ENCODE measurements at places on chromosomes 3 and 15. TPM values are rescaled to one million over a fixed set of nuclear protein-coding genes. Genes with fewer than 3 reads are reported as not detected.
A peak's percentile ranks its signal among the peaks of the same experiment; 100 is the strongest.

EXD1 gene
- not detected for total RNA-seq

HTR3D gene
- not detected for total RNA-seq

ARMC8 gene
- 21.7 TPM for total RNA-seq

LIPC gene
- not detected for total RNA-seq

GP9 gene
- not detected for total RNA-seq

PAQR5 gene
- total RNA-seq: 25.9 TPM

ZNF80 gene
- not detected for total RNA-seq

- DNase-seq: no peak
These were observed 147.6 kb downstream of the TIGIT start for GRCh38 chr3:114441386-114441785.

- peak; percentile 23 for DNase-seq
These were observed 7.2 kb downstream of the CD276 start for GRCh38 chr15:73691396-73691795.

- DNase-seq: no peak
These were observed 35.9 kb upstream of the MYH15 start for GRCh38 chr3:108546247-108546646.

GRCh38 chr15:67050062-67050461, 15.3 kb upstream of the SMAD3 start:
- DNase-seq: no peak

DNA sequence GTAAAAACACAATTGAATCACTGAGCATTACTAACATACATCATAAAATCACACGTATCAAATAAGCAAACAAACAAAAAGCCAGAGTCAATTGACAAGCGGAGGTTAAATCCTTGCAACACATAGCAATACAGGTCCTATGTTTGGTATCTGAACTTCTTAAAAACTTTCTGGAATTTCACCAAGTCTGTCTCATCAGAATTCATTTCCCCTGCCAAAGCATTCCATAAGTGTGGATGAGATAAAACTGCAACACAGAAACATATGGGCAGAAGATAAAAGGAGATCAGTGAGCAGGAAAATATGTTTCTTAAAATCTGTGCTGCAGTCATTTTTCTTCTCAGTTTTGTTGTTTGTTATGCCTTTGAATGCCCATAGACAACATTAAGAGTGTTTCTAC, 1155.5 kb downstream of the TBL1XR1 start:
- no peak for DNase-seq

DNA sequence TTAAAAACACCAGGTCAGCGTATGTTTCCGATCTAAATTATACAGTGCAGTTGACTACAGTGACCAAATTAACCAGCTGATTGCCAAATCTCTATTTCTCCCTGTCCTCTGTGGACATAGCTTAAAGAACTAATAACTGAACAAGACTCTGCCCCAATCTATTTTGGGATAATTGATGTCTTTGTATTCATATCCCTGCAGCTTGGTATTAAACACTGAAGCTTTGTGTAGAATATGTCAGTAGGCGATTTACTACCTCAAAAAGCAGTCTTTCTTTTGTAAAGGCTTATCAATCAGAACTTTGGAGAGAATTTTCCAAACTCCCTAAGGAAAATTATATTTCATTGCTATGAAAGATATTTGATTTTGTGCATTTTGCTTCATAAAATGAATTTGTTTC, 258.2 kb downstream of the SOX2 start:
- DNase-seq: no peak

DNA sequence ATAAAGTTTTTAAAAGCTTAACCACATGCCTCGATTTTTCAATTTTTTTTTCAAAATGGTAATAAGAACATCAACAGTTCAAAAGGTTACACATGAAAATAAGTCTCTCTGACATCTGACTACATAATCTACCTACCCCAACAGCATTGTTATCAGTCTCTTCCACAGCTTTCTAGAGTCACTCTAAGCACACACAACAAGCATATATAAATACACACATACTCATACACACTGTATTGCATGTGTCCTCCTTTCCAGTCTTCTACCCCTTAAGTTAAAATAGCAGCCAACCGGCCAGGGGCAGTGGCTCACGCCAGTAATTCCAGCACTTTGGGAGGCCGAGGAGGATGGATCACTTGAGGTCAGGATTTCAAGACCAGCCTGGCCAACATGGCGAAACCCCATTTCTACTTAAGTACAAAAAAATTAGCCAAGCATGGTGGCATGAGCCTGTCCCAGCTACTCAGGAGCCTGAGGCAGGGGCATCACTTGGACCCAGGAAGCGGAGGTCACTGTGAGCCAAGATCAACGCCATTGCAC, 12.2 kb downstream of the TBL1XR1 start:
- no peak for DNase-seq

- DNase-seq: no peak
These were observed 24.3 kb downstream of the PGPEP1L start for GRCh38 chr15:98983334-98983733.

- DNase-seq: no peak
These were observed 150.1 kb upstream of the LRRN1 start for GRCh38 chr3:3648988-3649679.

DNA sequence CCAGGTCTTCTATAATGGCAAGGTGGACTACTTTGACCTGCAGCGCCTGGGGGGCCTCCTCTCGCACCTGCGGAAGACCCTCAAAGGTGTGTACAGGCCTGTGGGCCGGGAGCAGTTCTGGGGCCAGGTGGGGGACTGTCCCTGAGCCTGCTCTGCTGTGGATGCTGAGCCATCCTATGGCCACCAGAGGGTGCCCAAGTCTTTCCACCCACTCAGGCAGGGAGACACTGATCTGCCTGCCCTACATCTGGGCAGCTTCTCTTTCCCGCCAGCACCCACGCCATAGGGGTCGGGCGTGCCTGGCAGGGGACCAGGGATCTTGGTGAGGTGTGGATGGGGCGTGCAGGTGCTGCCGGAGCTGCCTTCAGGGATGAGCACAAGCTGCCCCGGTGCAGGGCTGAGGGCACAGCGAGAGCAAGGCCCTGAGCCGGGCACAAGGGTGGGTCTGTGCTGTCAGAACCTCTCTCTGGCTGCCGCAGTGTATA, 14.1 kb downstream of the RNF123 start:
- DNase-seq: peak; percentile 69

DNA sequence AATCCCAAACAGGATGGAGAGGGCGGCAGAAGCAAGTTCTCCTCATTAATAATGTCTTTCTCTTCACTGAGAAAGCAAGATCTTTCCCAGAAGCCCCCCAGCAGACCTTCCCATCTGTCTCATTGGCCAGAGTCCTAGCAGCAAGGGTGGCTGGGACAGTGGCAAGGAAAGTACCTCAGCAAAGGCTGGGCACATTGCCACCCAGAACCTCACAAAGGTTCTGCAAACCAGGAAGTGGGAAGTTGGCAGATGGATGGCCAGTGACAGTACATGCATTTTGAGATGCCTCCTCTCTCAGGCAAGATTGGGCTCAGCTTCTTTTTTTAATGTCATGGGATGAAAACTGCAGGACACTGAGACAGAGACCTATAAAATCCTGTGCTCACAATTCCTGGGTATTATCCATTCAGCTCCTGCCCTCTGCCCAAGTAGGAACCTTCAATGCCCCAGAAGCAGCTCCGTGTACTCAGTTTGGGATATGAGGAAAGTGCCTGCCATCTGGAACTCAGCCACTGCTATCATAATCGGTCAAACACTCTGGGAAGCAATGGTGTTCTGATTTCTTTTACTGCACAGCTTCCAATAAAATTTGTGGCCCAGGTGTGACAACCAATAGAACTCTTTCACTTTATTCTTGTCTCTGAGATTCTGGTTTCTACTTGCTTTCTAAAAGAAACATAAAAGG, 25.5 kb downstream of the DPH3 start:
- DNase-seq: no peak

- no peak for DNase-seq
These were observed 234.0 kb downstream of the MYRIP start for GRCh38 chr3:40043444-40043755.

DNA sequence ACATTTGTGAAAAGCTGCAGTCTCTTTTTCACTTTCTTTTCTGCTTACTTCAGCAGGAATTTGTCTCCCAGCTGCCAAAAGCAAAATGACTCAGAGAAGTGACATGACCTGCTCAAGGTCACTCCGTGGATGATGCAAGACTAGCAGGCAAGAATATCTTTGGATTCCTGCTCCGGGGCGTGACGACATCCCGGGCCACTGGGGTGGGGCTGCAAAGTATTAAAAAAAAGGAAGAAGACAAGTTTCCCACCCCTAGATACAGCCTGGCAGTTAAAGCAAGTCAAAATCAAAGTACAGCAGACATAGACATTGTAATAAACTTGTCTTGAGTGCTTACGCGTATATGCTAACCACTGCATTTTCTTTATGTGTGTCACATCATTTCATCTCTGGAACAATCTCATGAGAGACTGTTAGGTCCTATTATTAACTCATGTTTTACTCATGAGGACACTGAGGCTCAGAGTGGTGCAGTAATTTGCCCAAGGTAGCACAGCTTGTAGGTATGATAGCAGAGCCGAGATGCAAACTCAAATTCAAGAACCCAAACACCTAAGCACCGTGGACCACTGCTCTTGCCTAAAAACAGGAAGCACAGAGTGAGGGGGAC, 485.2 kb upstream of the PROK2 start:
- DNase-seq: no peak

- DNase-seq: no peak
These were observed 239.7 kb upstream of the BHLHE40 start for GRCh38 chr3:4739289-4740236.

GRCh38 chr3:134567605-134568004, 81.7 kb downstream of the CEP63 start:
- DNase-seq: no peak

GRCh38 chr3:10157031-10157430, 7.7 kb upstream of the IRAK2 start:
- no peak for DNase-seq

DNA sequence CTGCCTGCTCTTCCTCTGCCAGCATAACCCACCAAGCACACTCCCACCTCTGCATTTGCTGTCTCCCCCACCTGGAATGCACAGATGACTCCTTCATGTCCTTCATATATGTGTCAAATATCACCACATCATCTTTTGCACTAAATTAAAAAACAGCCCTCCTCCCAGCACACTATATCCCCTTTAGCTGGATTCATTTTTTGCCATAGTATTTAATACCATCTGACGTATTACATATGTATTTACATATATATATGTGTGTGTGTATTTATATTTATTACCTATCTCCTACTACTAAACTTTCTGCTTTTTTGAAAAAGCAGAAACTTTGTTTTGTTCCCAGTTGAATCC, 29.4 kb upstream of the UBL7 start:
- DNase-seq: no peak
